ENCODE measurements at places on chromosomes 13 and 19. TPM values are rescaled to one million over a fixed set of nuclear protein-coding genes. Genes with fewer than 3 reads are reported as not detected.

The METTL21C gene
- total RNA-seq: not detected

DNA sequence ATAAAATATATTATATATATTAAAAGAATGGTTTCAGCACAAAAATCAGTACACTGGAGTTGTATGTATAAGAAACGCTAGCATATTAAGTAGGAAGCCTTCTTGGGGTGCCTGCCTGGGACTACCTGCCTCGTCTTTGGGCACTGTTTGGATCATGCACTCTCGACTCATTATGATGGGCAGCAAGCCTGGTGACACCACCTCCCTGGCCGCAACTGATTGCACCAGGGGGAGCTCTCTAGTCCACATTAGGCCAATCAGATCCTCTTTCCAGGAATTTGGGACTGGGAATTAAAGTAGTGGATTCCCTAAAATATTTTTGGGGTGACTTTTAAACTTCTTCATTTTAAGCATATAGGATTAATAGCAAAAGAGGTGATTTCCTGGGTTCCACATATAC, 56.0 kb upstream of the RGCC start:
- no peak for DNase-seq

GRCh38 chr13:108003626-108004025, 211.7 kb downstream of the LIG4 start:
- DNase-seq: no peak

The ZNF724 gene
- 10.0 TPM for total RNA-seq

The ZNF492 gene
- 0.92 TPM for total RNA-seq

GRCh38 chr19:41991025-41991424, 3.0 kb downstream of the ATP1A3 start:
- no peak for DNase-seq

GRCh38 chr13:26327940-26328725, 74.2 kb downstream of the CDK8 start:
- DNase-seq: no peak

The GPR12 gene
- total RNA-seq: not detected

The ZNF221 gene
- 7.0 TPM for total RNA-seq

The KLF12 gene
- total RNA-seq: 55.7 TPM

The SLITRK6 gene
- total RNA-seq: not detected

DNA sequence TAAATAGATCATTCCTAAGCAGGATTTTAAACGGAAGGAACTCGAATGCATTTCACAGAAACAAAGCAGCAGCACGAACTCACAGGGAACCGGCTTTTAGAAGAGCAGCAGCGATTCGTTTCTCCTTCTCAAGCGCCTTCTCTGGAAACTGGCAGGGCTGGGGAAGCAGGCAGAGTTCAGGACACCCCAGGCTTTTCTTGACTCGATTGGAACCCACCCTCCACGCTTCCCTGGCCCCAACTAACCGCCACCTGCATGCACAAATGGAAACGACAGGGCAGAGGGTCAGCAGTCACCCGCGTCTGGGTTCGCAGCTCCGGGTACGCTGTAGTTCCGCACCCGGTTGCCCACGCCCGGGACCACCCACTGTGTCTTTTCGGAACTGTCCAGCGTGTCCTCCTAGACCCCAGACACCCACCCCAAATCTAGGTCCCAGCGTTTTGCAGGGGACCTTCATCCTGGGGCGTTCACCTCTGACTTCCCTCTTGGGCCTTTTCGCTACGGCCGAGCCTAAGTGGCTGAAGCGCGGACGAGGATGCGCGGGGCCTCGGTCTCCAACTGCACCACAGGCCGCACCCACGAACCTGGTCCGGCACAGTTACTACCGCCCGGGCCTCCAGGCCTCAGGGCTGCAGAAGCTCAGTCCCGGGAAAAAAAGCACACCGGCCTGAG, 500 bp downstream of the ZFP30 start:
- DNase-seq: no peak

The LYPD3 gene
- 0.27 TPM for total RNA-seq

- DNase-seq: no peak
Measured at GRCh38 chr13:23985060-23985459, 87.8 kb upstream of the C1QTNF9B start.

The TSKS gene
- 0.15 TPM for total RNA-seq

The NAPSA gene
- 3.5 TPM for total RNA-seq

- no peak for DNase-seq
Measured at GRCh38 chr13:33524086-33524485, 238.5 kb upstream of the STARD13 start.

The NLRP5 gene
- not detected for total RNA-seq

- no peak for DNase-seq
Measured at GRCh38 chr19:46591254-46591653, 9.9 kb upstream of the CALM3 start.

DNA sequence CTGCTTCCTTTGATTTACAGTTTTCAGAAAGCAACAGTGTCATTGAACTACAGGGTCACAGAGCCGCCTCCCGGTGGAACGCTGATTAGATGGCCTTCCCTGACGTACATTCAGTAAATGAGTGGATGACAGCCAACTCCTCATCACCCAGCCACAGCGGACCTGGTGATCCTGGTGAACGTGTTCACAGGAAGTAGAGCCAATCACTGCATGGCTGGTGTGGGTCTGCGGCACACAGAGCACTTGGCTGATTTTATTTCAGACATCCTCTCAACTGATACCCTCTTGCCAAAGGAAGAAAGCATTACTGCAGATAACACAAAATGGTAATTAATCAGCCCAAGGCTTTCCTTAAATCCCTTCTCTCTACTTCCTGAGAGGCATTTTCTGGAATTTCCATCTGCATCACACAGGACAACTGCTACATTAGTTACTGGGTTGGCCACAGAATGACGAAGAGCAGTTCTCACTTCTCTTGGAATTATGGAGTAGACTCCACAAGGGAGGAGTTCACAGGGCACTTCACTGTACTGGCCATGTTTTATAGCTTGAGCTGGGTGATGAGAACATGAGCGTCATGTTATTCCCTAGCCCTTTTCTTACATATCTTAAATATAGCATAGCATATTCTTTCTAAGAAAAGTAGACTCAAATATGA, 84.0 kb upstream of the SLC7A1 start:
- DNase-seq: no peak

DNA sequence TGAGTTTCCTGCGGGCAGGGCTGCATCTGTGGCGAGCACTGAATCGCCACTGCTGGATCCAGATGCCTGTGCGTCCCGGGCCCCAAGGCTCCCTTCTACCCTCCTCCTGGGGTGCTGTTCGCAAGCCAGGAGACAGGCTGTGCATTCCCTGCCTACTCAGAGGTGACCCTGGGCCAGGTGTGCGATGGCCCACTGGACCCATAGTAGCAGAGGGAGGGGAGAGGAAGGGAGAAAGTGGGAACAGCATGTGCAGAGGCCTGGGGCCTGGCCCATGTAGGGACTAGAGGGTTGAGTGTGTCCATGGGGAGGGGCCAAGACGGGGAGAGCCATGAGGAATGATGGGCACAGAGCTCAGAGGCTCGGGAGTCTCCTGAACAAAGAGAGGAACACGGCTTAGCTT, 27.3 kb downstream of the CARM1 start:
- DNase-seq: no peak

- DNase-seq: no peak
Measured at GRCh38 chr19:17611462-17612244, 56.2 kb downstream of the COLGALT1 start.

The GNG7 gene
- total RNA-seq: 160 TPM

- DNase-seq: no peak
Measured at GRCh38 chr13:110957181-110957884, 42.5 kb upstream of the ANKRD10 start.

The FREM2 gene
- total RNA-seq: not detected

- no peak for DNase-seq
Measured at GRCh38 chr19:50322931-50323781, 6.0 kb downstream of the KCNC3 start.

DNA sequence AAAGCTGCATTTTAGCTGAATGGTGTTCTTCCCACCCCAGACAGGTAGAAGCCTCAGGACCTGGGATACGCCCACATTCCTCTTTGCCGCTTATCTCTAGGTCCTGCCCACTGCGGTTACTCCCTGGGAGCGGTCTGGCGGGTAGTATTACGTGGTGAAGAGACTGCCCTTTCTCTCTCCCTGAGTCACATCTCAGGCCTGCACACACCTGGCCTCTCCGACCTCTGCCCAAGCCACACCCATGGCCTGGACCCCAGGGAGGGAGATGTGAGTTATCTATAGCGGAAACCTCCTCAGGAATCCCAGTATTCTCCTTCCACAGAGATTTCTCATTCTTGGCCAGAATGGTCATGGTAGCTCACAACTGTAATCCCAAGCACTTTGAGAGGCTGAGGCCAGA, 17.3 kb downstream of the RHPN2 start:
- DNase-seq: no peak

The KIR2DL1 gene
- not detected for total RNA-seq

DNA sequence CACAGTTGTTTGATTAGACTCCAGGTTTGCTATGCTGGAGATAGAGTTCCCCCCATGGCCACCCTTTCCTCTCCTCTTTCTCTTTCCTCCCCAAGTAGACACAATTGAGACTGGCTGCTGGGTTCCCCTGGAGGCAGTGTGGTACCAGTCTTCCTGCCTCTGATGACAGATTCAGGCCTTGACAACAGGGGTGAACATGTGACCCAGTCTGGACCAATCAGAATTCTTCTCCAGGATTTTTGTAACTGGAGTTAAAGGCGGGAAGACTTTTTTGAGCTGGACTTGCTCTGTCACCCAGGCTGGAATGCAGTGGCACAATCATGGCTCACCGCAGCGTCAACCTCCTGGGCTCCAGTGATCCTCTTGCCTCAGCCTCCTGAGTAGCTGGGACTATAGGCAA, 48.7 kb downstream of the CCNE1 start:
- no peak for DNase-seq

The PRR20B gene
- total RNA-seq: not detected

DNA sequence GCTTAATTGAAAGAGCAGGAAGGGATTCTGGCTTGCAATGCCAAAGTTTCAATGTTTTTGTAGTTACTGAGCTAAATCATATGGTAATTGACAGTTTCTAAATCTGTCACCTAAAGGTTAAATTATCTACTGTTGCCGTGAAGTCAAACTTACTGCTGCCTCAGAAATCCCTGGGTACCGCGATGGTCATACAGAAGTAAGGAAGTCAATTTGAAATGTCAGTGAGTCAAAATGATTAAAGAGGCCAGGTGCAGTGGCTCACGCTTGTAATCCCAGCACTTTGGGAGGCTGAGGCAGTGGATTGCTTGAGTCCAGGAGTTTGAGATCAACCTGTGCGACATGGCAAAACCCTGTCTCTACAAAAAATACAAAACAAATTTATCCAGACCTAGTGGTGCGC, 48.8 kb upstream of the TPM4 start:
- DNase-seq: no peak

The PSG7 gene
- not detected for total RNA-seq

The CBY2 gene
- total RNA-seq: not detected

GRCh38 chr19:11581740-11582139, 4.3 kb upstream of the ACP5 start:
- peak; percentile 93 for DNase-seq

GRCh38 chr13:90120026-90120425, 1227.5 kb upstream of the MIR17HG start:
- DNase-seq: no peak

The TINCR gene
- 0.42 TPM for total RNA-seq

- DNase-seq: no peak
Measured at GRCh38 chr13:19592657-19593180, 31.4 kb upstream of the TPTE2 start.

DNA sequence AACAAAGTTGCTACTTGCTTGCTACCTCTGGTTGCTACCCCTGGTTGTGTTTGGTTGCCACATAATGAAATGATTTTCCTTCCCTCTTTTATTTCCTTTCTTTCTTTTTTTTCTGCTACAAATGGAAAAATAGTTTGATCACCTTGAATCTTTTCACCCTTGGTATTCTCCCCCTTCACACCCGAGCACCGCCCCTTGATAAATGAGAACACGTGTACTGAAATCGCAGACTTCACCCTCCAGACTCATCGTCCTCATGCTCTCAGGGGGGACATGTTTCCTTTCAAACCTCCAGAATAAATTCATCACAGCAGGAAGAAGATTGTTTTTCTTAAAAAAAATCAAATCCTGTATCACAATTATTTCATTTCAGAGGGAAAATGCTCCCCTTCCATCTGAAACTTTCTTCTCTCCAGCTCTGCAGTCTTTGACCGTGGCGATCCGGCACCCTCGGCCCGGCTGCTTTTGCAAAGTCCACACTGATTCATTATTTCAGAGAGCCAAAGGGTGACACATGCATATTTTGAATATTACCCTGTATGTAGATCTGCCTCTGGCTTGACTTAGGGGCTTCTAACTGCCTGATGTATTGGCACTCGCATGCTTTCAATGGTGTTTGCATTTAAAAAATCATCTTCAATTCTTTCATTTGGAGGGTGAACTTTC, 222.6 kb upstream of the MAB21L1 start:
- no peak for DNase-seq

DNA sequence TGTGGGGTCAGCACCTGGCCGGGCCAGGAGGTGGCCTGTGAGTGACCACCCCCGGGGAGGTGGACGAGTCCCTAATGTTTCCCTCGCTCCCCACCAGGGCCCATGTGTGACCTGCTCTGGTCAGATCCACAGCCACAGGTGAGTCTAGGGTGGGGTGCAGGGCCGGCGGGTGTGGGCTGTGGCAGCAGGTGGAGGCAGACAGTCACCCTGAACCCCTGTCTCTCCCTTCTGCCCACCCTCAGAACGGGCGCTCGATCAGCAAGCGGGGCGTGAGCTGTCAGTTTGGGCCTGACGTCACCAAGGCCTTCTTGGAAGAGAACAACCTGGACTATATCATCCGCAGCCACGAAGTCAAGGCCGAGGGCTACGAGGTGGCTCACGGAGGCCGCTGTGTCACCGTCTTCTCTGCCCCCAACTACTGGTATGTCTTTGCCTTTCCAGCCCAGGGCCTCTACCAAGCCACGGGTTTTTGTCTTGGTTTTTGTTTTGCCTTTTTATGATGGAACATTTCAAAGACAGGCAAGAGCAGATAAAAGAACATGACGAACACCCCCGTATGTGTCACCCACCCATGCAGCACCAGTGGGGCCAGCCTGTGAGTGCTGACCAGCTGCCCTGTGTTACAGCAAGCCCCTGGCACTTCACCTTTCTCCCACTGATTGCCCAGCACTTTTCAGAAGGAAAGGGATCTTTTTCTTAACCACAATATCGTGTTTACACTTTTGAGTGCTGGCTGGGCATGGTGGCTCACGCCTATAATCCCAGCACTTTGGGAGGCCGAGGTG, 24.9 kb downstream of the CCDC8 start:
- no peak for DNase-seq

GRCh38 chr13:53004573-53004972, 24.0 kb upstream of the OLFM4 start:
- DNase-seq: no peak

The ZNF836 gene
- 42.0 TPM for total RNA-seq

Measured in B cell (primary cell).